ENCODE measurements at places on chromosomes 1 and 21.

GRCh38 chr1:27366411-27367159, at the start of gene MAP3K6:
MAP3K6 (minus strand) TSS chr1:27366961; CDS start chr1:27366597, 364 bp downstream.
- DNase-seq = peak; percentile 64

GRCh38 chr1:38064197-38064903, 17.8 kb upstream of the POU3F1 start:
- DNase-seq = peak; percentile 65

DNA sequence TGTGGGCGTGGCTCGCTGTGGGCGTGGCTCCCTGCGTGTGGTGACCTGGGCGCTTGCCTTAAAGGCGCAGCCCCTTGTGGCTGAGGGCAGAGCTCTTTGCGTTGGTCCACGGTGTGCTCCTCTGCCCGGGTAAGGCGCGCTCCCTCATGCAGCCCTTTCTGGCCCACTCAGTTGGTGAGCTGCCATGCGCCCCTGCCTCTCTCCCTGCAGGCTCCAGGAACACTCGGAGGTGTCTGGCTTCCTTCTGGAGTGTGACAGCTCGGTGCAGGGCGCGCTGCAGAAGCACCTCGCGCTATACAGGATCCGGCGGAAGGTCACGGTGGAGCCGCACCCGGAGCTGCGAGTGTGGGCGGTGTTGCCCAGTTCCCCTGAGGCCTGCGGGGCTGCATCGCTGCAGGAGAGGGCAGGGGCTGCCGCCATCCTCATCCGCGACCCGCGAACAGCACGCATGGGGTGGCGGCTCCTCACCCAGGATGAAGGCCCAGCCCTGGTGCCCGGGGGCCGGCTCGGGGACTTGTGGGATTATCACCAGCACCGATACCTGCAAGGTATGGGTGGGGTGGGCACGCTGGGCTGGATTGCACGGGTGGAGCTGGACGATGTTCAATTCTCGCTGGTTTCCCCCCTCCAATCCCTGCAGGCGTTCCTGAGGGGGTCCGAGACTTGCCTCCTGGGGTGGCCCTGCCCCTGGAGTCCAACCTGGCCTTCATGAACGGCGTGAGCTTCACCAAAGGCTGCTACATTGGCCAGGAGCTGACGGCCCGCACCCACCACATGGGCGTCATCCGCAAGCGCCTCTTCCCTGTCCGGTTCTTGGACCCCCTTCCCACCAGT, 9.1 kb downstream of the IBA57 start:
- DNase-seq = no peak

DNA sequence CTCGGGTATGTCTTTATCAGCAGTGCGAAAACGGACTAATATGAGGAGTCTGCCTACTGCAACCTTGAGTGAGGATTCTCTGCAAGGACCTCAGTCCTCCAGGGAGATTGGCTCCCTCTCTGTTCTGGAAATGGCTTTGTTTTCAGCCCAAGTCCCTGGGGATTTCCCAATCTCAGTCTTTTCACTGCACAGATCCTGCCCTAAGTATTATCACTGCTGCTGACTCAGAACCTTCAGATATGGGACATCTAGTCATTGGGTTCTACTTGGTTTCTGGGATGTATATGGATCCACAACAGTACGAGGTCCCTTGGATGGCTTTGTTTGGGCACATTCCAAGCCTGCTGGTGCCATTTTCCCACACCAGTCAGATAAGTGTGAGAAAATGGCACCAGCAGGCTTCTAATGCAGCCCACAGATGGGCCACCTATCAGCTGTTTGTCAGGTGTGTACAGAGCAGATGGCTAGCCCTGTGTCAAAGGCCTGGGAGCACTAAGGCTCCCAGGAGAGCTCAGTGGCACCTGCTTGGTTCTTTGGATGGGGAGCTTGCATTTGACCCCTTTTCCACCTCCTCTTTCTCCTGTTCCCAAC, 27.4 kb downstream of the ELF3 start:
- DNase-seq = no peak

GRCh38 chr1:203186446-203187303, at the start of gene CHI3L1:
CHI3L1 (minus strand) TSS chr1:203186704; CDS start chr1:203186623, 81 bp downstream.
- peak; percentile 69 for DNase-seq

GRCh38 chr1:73359001-73359400, 839.0 kb downstream of the LRRIQ3 start:
- DNase-seq = no peak

- DNase-seq = no peak
Observed at GRCh38 chr1:7491818-7492173, 279.3 kb upstream of the VAMP3 start.
